ENCODE measurements at places on chromosomes 7 and 10.

DNA sequence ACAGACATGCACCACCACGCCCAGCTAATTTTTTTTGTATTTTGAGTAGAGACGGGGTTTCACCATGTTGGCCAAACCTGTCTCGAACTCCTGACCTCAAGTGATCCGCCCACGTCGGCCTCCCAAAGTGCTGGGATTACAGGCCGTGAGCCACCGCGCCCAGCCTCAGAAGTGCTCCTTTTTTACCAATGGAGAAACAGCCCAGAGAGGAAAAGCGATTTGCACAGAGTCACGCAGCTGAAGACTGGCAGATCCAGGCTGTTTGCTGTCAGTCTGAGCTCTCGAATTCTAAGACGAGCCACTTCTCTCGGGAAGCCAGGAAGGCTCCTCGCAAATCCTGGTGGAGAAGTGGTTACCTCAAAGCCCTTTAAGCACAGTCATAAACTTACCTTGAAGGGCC is 57.4 kb upstream of the SDK1 start:
- no peak for DNase-seq

DNA sequence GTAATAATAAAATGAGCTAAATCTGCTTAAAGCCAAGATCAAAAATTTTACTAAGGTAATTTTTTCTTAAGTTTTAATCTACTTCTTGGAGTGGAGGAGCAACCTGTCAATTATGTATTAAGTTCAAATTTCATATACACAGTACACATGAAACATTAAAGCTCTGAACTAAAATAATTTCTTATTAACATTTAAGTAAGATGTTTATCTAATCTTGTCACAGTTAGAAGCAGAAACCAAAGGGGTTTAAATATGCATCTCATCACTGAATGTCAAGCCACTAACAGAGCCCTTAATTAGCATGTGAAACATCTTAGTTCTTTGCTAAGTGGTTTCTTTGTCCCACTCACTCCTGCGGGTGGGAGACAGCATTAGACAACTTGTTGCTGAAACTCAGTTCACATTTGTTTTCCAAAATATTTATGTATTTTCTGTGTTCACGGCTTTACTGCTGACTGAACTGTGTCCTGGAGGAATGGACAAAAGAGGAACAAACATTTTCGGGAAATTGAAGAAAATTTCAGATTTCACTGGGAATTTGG is 130.9 kb upstream of the MBL2 start:
- no peak for DNase-seq

GRCh38 chr10:123795846-123796590 is 95.6 kb downstream of the CPXM2 start:
- DNase-seq: no peak

DNA sequence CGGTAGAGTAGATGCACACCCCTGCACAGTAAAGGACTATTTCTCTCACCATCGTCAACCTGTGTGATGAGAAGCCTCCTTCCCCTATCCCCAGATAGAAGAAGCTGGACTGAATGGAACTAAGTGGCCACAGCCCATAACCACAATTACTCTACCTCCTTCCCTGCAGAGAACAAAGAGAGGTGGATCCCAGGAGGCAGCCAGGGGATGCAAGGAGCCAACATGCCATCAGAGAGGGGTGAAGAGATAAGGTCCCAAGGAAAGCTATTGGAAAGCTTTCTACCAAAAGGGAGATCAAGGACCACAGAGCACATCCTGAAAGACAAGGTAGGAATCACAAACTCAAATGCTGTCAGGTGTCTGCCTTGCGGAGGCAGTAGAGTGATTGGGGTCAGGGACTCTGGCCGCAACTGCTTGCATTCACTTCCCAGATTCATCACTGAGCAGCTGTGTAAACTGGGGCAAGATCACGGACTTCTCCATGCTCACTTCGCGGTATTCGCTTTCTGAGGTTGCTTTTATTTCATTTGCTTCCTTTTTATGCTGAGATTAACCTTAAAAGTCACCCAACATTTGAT is 81.6 kb upstream of the MYO3A start:
- no peak for DNase-seq

DNA sequence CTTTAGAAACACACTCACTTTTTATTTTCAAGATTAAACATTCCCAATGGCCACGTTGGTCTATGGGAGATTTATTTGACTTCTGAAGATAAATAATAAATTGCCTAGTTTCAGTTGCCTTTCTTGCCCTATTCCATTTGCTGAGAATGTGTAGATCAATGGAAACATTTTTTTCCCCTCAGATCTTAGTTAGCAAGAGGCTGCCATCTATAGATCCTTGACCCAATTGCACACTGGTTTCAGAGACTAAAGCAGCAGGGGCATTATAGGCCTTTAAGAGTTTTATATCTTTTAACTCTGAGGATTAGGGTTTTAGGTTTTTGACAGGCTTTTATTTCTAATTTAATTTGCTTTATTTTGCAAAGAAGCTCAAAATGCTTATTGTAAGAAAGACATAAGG is 163.2 kb upstream of the GPR26 start:
- no peak for DNase-seq

DNA sequence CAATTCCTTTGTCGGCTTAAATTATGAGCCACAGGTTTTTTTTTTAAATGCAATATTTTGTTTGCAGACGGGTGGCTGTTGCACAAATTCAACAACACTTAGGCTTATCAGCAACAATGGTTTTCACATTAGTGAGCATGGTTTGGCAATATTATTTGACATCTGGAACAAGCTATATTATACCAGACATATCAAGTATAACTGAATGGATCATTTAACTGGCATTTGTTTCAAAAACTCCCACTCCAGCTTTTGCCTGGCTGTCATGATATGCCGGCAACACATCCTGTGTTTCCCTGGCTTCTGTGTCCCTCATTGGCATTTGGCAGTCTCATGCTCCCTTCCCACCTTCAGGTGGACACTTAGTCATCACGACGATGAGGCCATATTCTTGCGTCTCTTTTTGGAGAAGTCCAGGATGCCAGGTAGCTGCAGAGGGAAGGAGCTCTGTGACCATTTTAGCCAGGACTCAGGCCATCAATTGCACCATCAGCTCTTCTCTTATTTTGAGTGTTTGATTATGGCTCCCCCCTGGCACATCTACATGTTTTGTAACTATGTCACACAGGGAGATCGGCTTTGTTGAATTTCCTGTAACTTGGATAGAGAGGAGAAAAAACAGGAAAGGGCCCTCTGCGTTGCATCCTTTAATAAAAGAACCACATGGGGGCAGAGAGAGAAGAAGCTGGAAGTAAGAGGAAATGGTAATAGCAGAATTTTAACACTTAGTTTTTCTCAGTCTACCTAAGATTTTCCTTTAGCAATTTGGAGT is 413.9 kb downstream of the LRMDA start:
- no peak for DNase-seq

DNA sequence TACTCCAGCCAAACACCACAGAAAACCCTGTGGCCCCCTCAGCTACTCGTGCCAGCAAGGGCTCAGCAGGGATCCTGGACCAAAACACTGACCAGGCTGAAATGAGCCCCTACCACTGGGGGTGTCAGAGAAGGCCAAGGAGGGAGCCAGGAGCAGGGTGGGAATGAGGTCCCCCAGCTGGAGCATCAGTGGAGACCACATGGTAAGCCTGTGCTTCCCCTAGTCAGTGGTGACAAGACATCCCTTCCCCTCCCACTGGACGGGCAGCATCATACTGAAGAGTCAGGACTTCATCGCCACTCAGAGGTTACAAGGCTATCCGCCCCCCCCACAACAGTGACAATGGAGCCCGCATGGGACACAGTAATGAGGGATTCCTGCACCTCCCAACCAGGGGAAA is 99.6 kb downstream of the LHPP start:
- DNase-seq: no peak

GRCh38 chr7:133755901-133756300 is 371.2 kb upstream of the LRGUK start:
- no peak for DNase-seq

DNA sequence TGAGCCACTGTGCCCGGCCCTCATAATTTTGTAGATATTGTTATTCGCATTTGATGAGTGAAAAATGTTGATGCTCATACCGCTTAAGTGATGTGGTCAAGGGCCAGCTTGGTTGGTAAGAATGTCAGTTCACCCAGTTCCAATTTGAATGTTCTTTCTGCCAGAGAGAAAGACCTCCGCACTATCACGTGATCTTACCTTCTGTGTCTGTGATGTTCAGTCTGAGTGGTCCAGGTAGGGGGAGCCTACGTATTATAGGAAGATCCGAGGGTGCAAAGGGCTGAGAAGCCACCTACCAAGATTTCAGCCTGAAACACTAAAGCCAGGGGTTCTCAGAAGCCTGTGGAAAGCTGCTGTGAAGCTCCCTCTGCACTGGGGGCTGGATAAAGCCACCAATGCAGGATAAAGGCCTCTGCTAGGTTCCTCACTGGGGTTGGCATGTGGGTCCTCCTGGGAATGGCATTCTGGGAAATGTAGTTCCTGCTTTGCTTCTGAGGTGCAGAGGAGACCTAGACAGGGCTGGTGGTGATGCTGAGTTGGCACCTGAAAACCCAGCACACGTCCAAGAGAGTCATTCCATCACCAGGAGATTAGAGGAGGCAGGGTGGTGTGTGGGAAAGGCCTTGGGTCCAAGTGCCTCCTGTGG is 64.7 kb upstream of the AOAH start:
- DNase-seq: no peak

All from sciatic nerve (tissue), 2 donors.